Fibroblast of skin of back (primary cell): ENCODE measurements at places on chromosomes 2 and 18.

DNA sequence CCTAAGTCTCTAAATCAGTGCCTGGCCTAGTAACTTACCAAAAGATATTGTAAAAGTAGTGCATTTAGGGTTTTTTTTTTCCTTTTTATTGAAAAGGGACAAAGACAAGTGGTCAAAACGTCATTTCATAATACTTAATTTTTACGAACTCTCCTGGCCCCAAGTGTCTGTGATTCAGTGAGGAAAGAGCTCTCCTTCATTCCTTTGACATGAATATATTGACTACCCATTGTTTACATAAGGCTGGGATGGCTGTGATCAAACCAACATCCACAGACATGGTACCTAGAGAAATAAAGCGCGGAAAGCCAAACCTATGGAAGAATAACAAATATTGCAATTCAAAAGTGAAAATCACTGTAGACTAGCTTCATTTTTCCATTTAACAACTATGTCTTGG, 198.4 kb downstream of the BABAM2 start:
- peak; percentile 81 for DNase-seq

DNA sequence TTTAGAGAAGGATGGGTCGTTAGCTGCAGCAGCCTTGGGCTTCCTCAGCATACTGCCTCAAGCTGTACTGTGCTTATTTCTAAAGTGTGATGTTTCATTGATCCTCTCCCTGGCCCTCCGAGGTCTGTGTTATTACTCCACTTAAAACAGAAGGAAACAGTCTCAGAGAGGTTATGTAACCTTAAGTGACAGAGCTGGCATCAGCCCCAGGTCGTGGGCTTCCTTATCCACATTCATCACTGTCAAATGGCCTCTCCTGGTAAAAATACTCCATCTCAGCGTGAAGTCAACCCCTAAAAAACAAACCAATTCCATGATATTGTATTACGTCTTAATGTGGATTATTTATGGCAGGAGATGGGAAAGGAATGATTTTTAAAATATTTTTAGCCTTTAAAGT, 153.3 kb upstream of the NOSTRIN start:
- DNase-seq, result no peak

DNA sequence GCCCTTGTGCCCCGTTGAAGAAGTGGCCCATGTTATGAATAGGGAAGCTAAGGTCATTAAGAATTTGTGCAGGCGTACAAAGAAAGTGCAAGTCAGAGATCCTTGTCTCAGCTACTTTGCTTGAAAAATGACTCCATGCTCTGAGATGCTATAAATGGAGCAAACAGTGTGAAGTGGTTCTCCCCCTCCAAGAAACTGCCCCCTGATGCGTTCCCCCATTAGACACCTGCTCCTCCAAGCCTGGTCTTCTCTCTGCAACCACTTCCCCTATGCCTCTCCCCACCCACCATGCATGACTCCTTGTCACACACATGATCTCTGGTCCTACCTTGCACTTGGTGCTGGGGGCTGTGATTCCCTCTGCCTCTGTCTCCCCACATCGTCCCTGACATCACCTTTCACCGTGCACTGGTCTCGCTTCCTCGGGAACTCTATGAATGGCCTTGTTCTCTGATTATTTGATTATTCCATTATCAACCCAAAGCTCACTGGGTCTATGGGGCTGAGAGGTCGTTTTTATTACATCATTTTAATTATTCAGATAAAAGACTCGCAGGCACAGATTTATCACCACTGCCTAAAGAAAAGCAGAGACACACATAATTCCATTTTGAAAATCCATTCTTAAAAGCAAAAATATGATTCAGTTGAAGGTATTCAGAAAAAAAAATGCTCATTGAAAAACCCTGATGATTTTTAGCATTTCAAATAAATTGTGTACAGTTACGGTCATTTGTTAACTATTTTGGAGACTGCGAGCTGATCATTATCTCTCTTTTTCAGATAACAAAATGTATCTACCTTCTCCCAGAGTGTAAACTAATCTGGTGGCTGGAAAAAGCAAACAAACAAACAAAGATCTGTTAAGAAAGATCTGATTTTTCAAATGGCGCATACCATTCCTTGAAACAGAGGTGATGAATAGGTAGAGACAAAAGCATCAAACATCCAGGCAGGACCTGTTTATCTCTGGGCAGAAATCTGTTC, 294.9 kb downstream of the SOX11 start:
- no peak for DNase-seq

DNA sequence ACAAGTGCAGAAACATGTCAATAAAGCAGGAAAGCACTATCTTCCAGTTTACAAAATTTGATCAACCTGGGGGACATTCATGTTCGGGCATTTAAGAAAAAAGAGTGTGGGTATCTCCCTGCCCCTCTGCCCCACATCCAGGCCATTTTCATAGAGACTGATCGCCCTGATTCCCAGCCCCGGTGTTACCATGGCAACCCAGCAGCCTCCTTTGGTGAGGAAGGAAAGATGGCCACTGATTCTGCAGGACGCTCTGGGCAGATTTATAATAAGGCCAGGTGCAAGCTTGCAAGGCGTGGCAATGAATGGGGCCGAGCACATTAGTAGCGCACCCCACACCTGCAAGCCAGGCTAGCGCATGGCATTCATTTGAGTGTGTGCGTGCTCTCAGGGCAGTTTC, 36.7 kb upstream of the ARL4C start:
- no peak for DNase-seq

GRCh38 chr2:174336501-174337336, 2.0 kb downstream of the SP9 start:
- DNase-seq, result no peak

GRCh38 chr18:4017480-4017879, 437.6 kb downstream of the DLGAP1 start:
- DNase-seq, result no peak

GRCh38 chr2:120857422-120857821, 121.8 kb downstream of the GLI2 start:
- no peak for DNase-seq

- peak; percentile 8 for DNase-seq
These were observed 46.1 kb downstream of the TMEM185B start for GRCh38 chr2:120177001-120177621.

DNA sequence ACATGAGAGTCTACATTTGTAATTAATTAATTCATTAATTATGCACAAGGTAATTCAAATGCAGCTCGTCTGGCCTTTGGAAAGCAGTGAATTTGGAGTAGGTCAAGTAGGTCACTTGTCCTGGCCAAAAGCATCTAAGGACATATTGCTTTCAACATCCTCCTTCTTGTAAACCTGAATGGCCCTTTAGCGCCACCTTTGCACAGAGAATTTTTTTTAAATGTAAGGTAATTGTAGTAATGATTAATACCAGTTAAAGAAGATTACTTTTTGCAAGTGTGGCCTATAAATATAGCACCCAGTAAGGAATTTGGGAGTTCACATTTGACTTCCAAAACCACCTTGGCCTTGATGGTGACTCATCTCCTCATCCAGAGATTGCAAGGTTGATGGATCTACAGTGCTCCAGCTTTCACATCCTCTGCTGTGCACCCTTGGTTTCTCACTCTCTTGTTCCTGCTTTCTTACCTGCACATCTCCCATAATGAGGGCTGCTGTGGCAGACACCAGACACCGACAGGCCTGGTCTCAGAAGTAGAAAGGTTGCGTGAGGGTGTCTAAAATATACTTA, 481.7 kb downstream of the TGIF1 start:
- DNase-seq, result no peak

DNA sequence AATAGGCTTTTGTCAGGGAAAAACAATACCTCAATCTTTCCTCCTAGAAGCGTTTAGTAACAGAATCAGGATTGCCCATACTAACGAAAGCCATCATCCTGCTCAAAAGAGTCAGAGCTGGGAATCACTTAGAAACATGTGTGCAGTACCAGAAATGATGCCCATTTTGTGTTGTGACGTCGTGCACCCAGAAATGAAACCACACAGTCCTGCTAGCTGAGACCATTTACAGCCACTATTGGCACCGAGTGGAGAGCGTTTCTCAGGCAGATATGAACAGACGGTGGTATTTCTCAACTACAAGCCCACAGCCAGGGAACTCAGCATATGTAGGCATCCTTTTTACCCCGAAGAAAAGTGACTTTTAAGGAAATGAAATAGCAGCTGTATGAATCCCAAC, 284.3 kb upstream of the LRATD1 start:
- no peak for DNase-seq

GRCh38 chr2:101832114-101832513, 134.6 kb downstream of the MAP4K4 start:
- DNase-seq, result no peak

GRCh38 chr18:9919564-9920232, 5.9 kb downstream of the VAPA start:
- DNase-seq, result no peak

DNA sequence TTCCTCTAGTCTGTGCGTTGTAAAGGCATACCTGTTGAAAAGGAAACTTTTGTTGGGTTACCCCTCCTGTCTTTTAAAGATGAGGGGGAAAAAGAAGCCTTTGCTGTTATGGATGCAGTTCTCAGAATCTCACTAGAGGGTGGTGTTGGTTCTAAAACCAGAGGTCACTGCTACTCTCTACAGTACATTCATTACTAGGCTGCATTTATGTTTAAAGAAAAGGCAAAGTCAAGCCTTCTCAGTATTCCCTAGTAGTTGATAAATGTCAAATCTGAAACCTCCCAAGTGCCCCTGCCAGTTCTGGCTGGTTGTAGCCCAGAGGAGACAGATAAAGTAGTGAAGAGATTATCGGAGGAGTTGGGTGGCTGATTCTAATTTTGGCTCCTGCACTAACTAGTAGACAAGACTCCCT, 1.4 kb upstream of the PLCL1 start:
- DNase-seq, result peak; percentile 57

GRCh38 chr2:138507267-138507666, 5.7 kb downstream of the SPOPL start:
- DNase-seq, result no peak

DNA sequence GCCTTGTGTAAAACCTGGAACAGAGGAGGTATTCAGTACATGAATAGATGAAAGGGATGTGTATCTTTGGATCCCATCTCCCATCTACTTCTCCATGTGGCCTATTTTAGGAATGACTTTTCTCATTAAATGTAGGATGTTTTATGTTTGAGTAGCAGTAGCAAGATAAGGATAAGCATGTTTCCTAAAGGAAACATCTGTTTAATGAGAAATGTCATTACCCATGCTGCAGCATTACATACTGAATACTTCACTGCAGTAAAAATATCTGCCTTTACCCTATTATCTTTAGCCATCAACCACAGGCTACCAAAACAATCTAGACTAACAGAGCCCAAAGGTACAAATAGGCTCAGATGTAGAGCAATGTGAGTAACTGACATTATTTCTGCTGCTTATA, 419.2 kb upstream of the CYRIA start:
- DNase-seq, result no peak

DNA sequence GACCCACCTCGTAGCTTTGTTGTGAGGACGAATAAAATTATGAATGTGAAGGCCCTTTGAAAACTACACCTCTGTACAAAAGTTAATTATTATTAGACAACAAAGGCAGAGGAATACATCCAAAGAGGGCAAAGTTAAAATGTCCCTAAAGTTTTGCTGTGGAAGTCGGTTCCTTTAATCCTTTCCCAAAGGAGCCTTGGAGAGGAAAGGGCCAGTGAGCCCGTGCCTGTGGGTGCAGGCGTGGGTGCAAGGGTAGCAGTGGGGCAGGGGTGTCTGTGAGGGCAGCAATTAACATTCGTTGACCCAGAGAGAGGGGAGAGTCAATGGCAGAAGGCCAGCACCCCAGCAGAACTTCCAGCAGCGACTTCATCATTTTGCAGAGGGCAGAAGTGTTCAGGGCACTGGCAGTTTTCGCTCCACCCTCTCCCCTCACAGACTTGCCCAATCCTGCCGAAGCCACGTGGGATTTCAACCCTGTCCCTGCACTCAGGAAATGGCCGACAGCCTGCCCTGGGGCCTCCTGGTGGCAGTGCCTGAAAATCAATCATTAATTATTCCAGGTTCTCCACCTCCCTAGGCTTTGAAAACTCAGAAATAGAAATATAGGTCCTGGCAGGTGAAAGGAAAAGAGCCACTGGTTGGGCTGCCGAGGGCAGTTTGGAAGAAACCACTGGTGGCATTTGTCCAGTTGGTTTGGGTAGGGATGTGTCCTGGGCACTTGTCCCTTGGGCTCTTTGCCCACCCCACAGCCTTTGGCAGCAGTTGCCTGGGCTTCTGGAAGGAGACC, 4.2 kb upstream of the PAX8 start:
- DNase-seq, result peak; percentile 58

GRCh38 chr2:194380011-194380410, 1277.0 kb upstream of the SLC39A10 start:
- DNase-seq, result no peak

DNA sequence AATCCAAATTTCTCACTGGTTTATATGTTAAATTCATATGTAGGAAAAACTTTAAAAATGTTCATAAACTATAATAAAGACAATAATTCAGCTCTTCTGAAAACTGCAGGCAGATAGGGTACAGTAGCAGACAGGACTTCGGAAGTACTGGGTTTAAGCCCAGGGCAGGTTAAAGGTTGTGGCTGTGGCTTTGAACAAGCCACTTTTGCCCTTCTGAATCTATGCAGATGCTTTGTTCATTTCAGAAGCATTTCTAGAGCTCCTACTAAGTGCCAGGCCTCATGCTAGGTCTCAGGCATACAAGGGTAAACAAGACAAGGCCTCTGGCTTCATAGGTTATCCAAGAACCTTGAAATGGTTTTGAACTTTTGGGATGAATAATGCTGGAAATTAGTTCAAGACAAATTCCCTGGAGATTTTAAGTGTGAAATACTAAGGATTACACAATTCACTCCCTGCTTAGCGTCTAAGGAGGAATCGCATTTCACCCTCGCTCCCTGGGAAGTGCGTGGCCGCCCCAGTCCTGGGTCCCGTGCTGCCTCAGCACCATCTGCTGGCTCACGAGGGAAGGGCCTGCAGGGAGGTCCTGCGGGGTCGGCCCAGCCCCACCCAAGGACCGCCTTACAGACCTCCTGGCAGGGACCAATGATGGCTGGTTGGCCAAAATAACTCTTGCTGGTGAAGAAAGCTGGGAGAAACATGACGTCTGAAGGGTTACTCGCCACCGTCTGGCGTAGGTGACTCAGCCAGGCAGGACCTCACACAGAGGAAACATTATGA, 67.7 kb upstream of the L3MBTL4 start:
- DNase-seq, result peak; percentile 62

DNA sequence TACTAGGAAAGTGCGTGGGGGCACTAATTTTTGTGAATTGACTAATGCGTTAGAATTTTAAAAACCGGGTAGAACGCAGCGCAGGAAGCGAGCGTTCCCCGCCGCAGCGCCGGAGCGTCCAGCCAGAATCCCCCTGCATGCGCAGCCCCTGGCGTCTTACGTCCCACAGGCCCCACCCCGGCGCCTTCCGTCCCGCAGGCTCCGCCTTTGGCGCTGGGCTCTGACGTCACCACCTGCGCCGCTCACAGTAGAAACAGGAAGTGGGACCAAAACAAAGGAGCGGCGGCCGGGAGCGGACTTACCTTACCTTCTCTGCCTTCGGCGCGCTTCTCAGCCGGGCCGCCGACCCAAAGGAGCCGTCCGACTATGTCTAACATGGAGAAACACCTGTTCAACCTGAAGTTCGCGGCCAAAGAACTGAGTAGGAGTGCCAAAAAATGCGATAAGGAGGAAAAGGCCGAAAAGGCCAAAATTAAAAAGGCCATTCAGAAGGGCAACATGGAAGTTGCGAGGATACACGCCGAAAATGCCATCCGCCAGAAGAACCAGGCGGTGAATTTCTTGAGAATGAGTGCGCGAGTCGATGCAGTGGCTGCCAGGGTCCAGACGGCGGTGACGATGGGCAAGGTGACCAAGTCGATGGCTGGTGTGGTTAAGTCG, at the start of gene CHMP1B:
Gene CHMP1B (plus strand): TSS at position 268 of the 660 bp plus-strand sequence. CDS start 99 bp downstream, at position 367.
- peak; percentile 96 for DNase-seq
